ENCODE measurements at places on chromosomes 1 and 21.
A peak's percentile ranks its signal among the peaks of the same experiment; 100 is the strongest.

DNA sequence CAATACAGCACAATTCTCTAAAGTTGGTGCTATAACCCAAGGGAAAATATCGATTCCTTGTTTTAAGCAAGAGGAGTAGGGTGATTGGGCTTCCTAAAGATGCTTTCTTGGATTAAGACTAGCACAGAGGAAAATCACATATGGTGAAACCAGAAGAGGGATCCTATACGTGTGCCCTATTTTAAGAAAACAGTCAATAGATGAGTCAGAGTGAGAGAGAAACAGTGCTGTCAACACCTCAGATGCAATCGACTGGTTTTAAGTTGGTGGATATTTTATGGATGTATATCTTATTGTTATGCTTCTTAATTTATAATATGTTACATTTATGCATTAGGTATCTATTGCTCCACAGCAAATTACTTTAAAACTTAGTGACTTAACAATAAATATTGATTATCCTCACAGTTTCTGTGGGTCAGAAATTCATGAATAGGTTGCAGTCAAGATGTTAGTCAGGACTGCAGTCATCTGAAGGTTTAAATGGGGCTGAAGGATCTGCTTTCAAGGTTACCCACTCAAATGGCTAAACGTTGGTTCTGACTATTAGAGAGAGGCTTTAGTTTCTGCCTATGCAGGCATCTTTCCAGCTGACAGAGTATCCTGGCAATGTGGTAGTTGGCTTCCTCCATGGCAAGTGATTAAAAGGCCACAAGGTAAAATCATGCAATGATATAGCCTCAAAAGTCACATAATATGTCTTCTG is 61.6 kb upstream of the DEPDC1 start:
- DNase-seq: no peak

DNA sequence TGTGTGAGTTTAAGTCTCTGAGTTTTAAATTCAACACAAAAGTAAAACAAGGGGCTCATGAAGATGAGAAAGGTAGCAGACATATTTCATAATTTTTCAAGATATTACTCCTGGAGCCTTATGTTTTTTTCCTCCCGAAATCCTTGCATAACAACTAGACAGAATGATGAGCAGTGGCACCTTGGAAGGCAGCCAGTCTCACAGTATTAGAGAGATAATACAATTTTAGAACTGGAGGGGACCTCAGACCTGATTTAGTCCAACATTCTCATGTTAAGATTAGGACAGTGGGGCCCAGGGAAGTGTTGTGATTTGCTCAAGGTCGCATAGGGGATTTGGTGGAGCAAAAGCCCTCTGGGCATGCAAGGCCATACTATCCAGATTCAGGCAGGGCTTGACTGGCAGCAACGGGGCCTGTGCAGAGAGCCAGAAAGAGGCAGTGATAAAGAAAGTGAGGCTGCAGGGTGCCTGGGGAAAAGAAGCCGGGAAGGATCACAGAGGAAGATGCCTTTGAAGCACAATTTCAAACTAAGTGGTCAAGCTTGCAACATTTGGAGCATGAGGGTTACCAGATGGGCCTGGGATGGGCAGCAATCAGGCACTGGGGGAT is 31.4 kb upstream of the BCL9 start:
- DNase-seq: no peak

DNA sequence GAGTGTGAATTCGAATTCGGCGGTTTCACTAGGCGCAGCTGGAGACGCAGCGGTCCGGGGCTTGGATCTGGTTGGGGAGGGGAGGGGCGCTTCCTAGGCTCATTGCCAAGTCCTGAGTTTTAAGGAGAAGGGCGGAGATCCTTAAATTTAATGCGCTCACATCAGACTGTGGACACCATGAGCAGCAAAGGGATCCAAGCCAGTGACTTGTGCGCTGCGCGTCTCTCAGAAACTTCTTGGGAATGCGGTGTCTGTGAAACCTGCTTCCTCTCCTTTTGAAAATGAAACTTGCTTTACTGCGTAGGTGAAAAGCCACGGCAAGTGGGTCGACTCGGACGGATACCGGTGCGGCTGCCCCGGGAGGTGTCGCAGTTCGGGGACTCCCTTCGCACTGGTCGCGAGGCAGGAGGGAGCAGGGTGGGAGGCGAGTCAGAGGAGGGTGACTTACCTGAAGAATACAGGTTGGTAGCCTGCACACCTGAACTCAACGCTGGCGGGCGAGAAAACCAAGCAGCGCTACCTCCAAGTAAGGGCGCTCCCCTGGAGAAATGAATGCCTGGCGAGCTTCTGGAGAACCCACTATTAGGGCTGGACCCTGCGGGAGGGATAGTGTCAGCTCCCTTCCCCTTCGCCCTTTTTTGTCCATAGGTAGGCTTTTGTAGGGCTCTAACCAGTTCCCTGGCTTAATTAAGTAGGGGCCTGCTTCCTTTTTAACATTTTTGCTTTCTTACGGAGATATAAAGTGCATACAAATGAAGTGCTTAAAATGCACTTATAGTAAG is 992 bp downstream of the TENT5C start:
- DNase-seq: peak; percentile 22

- DNase-seq: no peak
Observed at GRCh38 chr1:81296601-81297000, 504.1 kb upstream of the ADGRL2 start.

GRCh38 chr1:7007902-7008301 is 222.6 kb downstream of the CAMTA1 start:
- DNase-seq: no peak

DNA sequence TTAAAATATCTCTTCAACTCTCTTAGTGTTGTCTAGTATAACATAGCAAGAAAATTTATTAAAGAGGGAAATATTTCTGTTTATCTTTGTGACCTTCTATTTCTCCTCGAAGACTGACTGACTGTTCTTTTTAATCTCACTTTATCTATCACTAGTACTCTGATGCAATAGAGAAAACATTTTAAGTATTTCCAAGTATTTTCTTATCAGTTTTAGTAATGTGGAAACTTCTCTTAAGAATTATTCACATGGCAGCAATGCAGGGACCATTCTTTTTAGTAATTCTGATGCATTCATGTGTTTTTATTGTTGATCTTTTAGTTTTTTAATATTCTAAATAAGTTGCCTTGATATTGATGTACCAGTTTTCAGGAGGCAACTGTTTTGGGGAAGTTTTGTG is 115.7 kb downstream of the NEK7 start:
- DNase-seq: no peak

- no peak for DNase-seq
Observed at GRCh38 chr1:28457678-28458077, 48.2 kb upstream of the RCC1 start.
